Pancreas (tissue), 10 donors: ENCODE measurements at places on chromosomes 12 and 14. TPM values are rescaled to one million over a fixed set of nuclear protein-coding genes. Genes with fewer than 3 reads are reported as not detected.

Gene COL2A1
- 0.12 TPM for polyA plus RNA-seq

GRCh38 chr12:68804657-68805591 lies 3.1 kb upstream of the MDM2 start:
- peak; percentile 59 for DNase-seq

Gene HHIPL1
- 0.09 TPM for polyA plus RNA-seq

Gene AGAP2
- 3.0 TPM for polyA plus RNA-seq

Gene TRIM9
- 3.4 TPM for polyA plus RNA-seq

DNA sequence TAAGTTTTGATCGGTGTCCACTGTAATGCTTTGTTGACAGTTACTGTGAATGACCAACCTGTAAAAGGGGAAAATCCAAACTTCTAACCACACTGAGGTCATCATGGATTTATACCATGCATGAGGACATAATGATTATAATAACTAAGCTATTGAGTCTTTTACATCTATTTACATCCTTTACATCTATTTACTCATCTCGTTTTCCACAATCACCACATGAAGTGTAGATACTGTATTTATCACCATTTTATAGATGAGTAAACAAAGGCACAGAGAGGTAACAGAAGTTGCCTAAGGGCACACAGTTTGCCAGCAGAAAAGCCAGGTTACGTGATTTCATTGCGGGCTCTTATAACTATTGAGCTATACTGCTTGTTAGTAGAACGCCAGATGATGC lies 27.9 kb upstream of the EID3 start:
- no peak for DNase-seq
